ENCODE measurements at places on chromosomes 12 and 14.

DNA sequence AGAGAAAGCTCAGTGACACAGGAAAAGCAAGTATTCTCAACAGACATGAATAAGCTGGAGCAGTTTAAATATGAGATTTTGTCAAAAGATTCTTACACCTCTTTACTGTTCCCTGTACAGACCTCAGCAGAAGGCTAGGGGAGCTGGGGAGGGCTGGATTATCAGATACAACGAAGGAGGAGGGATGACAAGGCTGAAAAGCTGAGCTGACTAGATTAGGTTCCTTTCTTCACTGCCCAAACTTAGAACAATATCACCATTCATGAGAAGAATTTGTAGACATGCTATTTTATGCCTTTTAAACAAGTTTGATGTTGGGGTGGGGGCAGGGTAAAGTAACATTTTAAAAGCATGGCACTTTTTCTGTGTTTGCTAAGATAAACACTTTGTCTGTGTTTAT, 611.1 kb downstream of the AACS start:
- DNase-seq = no peak

GRCh38 chr12:3673981-3674708, 78.8 kb downstream of the CRACR2A start:
- no peak for DNase-seq

DNA sequence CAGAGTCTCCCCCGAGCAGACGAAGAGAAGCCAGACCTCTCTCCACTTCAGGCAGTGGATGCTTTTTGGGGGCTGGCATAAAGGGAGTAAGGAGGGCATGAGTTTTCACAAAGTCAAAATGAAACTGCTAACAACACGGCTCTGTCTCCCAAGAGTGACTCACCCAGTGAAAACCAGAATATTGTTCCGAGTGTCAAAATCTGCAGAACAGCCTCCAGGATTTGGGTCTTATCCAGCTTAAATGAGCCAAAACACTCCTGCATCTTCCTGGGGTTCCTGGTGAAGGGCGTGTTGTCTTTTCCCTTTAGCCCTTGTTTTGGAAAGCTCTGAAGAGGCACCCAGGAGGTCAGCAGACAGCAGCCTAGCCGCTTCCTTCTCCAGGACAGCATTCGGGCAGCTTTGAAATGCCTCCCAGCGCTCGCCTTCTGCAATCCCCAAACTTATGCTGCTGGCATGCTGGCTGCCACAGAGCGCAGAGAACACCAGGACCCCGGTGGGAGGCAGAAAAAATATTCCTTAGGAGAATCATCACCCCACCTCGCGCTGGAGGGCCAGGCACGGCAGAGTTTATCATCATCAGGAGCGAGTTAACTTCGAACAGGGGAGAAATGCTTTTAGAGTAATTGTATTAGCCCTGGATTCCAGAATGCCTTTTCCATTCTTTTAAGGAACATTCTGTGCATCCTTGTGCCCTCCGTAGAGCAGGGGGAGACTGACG, 117.7 kb upstream of the NCOR2 start:
- DNase-seq = peak; percentile 36

DNA sequence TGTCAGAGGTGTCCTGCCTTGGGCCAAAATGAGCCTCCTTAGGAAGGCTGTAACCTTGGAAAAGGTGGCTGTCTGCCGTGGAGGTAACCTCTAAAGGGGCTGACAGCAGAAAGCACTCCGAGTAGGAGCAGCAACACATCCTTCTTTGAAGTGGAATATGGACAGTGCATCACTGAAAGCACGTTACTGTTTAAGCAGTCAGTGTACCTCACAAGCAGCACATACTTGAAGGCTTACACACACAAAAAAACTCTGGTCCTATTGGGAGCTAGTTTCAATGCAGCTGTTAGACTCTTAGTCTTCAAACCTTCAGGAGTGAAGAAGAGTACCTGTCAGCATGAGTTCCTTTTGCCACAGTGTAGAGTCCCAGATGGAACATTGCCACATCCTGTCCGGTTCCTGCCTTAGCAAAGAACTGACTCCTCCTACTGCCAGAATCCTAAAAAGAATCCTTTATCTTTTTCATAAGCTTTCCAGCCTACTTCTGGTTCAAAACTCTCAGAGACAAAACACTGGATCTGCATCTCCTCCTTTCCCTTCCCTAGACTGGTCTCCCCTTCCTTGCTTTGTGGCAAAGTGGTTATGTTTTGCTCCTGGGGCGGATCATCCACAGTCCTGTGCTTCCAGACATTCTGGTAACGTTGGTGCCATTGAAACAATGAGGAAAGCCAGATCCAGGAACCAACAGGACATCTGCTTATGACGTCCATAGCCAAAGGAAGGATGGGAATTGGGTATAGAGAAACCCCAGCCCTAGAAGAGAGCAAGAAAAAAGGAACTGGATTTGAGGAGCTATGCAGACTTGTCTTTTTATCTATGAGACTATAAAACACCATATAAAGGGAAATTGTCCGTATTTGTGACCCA, 8.5 kb upstream of the MDM1 start:
- DNase-seq = no peak

DNA sequence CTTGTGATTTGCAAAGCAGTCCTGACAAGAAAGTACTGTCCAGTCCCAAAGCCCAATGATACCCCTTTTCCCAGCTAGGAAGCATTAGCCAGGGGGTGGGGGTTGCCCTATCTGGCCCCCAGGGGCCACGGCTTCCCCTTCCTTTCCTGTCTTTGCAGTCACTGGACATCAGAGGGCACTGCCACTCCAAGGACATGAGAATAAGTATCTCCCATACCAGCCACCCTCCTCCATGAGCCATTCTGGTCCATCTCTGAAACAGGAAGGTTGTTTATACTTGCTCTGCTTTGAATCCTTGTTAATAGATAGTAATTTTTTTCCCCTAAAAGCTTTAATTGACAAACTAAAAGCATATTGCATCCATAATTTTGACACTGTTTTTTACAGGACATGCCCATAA, 29.7 kb downstream of the RBM19 start:
- DNase-seq = no peak

- peak; percentile 27 for DNase-seq
Measured at GRCh38 chr14:37594238-37594970, 645 bp downstream of the FOXA1 start.

- DNase-seq = no peak
Measured at GRCh38 chr14:74911704-74912103, 11.4 kb downstream of the RPS6KL1 start.

DNA sequence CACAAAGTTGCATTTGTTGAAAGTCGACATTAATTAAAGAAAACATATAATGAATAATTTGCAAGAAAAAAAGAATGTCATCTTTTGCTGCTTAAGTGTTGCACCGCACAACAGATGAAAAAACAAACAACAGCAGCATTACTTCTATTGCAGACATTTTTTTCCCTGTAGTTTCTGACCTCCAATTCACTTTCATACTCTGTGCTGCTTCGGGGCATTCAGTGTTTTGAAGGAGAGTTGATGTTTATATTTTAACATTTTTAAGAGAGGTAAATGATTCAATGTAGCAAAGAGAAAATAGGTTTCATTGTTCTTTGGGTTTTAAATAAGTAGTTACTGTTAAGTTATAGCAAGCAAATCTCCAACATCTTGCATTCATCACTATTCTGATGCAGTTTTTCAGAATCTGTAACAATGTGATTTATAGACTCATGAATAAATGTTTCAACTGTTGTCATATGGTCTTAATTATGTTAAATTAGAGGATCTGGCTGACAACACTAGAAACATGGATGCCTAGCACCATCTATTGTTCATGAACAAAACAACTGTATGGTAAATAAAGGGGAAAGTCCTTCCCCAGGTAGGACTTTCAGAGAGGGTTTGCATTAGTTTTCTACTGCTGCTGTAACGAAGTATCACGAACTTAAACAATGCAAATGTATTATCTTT, 168.1 kb downstream of the BCAT1 start:
- no peak for DNase-seq

DNA sequence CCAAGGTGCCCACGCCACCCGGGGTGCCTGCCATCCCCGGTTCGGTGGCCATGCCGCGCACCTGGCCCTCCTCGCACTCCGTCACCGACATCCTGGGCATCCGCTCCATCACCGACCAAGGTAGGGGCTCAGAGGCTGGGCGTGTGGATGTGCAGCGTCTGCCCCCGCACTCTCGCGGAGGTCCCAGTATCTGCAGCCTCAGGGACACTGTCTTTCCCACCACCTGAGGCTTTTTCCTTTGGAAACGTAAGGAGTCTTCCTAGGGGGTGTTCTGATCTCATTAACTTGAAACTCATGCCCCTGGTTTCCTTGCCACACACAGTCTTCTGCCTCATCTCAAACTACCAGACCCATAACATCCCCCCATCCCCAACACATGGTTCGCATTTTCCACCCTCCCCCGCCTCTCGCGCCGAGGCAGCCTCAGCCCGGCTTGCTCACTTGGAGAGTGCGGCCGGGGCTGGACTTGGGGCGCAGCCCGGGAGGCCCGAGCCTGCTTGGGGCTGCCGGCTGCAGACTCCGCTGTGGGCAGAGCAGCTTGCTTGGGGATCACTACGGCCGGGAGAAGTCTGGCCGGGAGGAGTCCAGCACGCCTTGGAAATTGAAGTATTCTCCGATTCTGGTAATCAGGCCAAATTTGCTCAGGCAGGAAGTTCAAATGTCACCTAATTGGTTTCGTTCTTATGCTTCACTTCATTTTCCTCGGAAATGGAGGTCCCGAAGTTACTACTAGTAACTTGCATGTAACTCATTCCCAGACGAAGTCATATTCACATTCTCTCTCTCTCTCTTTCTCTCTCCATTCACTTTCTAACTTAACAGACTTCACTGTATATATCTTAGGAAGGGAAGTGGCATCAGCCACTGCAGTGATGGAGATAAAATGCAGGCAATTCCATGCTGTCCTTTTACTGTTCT, 2.0 kb downstream of the PAX9 start:
- no peak for DNase-seq

DNA sequence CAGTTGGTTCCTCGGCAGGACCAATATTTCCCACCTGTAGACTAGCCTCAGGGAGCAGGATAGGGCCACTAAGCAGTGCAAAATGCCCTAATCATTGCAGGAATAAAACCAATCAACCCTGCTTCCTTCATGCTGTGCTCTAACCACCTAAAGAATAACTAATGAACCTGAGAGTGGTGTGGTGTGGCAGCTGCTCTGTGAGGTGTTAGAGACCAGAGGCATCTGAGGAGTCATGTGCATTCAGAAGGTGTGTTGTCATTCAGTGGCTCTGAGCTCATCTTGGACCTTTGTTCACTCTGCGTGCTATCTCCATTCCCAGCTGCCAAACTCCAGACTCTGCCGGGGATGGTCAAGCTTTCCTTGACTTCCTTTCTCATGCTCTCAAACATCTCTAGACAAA, 136.7 kb upstream of the EGLN3 start:
- no peak for DNase-seq

- DNase-seq = no peak
Measured at GRCh38 chr12:72388322-72388721, 116.2 kb downstream of the TRHDE start.

DNA sequence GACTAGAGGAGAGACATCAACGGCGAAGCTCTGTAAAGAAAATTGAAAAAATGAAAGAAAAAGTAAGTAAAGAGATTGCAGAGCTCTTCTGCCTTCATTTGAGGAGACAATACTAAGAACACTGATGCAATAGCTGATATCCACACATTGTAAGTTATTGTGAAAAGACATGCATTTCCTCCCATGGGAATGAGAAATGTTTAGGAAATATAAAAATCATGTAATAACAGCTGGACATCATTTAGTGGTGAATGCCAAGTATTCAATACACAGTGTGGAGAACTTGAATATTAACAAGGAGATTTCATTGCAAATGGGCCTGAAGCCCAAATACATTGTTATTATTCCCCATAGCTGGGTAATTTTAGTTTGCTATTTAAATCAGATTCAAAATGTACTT, 179.2 kb downstream of the KICS2 start:
- DNase-seq = no peak

- DNase-seq = no peak
Measured at GRCh38 chr14:97571201-97571600, 774.0 kb downstream of the VRK1 start.

- no peak for DNase-seq
Measured at GRCh38 chr14:29486132-29486531, 441.5 kb downstream of the PRKD1 start.

DNA sequence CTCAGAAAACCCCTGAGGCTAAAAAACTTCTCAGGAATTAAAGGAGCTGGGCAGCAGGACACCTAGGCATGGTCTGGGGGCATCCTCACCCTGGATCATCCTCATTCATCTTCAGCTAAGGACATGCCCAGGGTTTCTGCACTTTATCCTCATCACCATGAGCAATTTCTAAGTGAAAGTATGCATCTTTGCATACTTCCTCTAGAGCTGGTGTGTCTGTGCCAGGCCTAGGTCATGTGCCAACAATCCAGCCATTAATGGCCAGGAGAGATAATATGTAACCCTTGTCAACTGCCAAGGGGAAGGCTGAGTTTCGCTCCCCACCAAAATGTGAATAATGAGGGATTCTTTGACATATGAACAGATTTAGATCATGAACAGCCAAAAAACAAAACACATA, 160.5 kb downstream of the KITLG start:
- DNase-seq = no peak

GRCh38 chr12:123942238-123942653, 30.4 kb downstream of the CCDC92 start:
- no peak for DNase-seq

DNA sequence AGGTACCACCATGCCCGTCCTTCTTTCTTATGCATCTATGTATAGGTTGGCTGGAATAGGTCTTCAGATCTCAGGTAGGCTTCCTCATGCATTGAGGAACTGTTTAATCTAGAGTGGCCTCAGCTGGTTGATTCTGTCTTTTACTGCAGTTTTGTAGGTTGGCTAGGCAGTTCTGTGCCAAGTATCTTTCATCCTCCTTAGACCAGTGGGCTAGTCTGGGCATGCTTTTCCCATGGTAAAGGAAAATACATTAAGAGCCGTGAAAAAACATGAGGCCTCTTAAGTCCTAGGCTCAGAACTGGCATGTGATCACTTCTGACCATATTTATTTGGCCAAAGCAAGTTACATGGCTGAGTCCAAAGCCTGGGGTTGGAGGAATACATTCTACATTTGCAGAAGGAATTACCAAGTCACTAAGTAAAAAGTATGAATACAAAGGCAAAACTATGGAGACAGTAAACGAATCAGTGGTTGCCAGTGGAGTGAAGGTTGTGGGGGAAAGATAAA, 137.3 kb downstream of the WIF1 start:
- DNase-seq = no peak

- no peak for DNase-seq
Measured at GRCh38 chr12:115756271-115756670, 521.2 kb downstream of the MED13L start.

Measured in bone marrow (tissue), 2 donors.